ENCODE measurements at places on chromosomes 6 and 20. TPM values are rescaled to one million over a fixed set of nuclear protein-coding genes. Genes with fewer than 3 reads are reported as not detected.

DNA sequence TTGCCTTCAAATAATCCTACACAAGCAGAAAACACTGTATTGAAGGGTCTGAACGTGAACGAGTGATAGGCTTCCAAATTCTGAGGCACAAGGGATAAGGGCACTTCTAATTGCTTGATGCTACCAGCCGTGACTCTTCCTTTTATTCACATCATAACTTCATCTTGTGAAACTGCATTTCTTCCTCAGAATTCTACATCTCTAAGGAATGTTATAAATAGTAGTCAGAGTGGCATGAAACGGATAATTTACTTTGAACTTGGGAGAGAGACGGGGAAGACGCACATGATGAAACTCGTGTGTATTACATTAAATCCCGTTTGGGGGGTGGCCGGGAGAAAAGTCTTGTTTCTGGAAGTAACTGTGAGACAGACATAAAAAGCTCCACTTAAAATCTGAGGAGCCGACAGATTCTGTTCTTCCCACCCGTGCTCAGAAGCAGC is 754 bp downstream of the HDDC2 start:
- DNase-seq = no peak

DNA sequence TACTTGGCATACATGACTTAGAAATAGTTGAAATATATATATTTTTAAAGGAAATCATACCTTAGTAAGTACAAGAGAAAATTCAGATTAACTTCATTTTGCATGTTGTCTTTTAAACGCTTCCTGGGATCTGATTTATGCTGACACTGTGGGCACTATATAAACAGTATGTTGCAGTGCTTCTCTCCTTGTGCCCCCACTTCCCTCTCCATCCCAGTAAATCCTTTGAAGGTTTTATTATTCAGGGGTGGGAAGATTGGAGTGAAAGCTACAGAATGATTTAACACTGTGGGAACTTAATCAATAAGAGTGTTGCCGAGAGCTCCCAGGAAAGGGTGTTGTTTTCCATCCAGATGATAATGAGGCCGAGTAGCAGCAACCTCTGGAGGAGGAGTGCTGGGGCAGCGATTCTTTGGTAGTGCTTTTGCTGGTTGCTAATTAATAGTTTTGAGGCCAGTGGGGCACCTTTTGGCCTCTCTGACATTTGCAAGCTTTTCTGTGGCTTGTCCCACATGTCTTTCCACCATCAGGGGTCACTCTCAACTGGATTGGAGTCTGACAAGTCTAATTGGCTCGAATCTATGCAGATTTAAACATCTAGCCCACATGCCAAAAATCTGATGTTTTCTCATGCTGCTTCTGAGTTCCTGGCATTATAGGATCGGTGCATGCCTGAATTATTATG is 183.0 kb upstream of the MMS22L start:
- DNase-seq = no peak

DNA sequence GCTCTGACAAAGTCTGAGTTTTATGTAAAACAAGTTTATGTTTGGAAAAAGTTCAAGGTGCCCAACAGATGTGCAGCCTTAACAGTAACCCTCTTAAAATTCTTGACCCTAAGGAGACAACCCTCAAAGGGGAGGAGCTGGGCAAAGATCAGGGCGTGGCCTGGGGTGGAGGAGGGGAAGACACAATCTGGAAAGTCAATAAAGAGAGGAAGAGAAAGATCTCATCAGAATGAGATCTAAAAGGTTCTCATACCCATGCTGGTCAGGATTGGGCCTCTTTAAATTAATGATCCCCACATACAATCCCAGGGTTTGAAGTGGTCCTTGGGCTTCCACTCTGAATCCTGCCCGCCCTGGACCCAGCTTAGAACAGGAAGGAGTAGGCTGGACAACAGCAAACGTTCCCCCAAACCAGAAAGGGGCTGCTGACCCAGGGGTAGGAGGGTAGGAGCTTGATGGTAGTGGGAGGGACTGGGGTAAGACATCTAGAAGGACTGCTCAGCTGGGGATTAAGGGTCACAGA is 33.0 kb downstream of the FOXP4 start:
- DNase-seq = no peak

- no peak for DNase-seq
Observed at GRCh38 chr6:92942549-92942948, 476.8 kb downstream of the EPHA7 start.

GRCh38 chr6:143772116-143773086 is 70.7 kb upstream of the LTV1 start:
- DNase-seq = no peak

DNA sequence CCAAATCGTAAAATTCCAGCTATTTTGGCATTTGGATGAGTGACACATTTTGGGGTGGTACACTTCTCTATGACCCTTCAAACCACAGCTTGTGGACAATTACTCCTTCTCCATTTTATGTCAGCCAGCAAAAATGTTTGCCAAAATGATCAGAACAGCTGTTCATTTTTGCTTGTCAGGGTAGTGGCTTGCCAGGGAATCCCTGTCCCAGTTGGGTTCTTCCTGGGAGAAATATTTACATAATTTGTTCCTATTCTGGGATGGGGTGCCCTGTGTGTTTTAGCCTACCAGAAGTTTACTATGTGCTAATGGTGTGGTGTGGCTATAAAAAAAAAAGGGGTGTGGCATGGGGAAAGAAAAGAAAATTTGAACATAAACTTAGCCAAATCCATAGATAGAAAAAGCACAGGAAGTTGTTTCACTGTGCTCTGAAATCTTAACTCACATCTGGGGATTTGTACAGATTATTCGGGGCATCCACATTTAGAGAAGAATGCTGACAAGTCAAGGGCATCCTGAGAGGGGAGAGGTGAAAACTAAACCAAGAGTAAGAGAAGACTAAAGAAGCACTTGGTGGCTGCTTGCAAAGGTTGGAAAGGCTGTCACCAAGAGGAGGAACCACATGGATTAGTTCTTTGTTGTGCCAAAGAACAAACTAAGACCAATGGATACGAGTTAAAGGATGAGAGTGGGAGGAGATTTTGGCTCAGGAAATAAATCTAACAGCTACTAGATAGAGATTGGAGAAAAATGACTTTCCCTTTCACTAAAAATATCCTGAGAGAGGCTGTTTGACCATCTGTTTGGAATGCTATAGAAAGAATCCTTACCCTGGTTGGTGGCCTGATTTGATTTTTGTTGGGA is 55.2 kb upstream of the RBM24 start:
- no peak for DNase-seq

DNA sequence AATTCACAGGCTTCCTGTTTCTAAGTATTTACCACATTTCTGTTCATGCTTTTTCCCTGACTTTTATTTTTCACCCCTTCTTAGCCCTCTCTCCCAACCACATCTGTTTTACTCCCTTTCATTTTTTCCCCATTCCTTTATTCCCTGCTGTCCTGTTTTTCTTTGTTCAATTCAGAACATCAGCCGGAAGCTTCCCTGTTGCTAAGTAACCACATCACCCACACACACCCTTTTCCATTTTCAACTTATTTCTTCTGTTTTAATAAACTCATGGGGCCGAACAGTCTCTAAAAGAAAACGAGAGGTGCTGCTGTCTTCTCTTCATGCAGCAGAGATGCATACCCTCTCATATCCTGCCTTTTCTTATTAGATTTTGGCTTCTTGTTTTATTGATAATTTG is 53.5 kb upstream of the CEP85L start:
- DNase-seq = no peak

DNA sequence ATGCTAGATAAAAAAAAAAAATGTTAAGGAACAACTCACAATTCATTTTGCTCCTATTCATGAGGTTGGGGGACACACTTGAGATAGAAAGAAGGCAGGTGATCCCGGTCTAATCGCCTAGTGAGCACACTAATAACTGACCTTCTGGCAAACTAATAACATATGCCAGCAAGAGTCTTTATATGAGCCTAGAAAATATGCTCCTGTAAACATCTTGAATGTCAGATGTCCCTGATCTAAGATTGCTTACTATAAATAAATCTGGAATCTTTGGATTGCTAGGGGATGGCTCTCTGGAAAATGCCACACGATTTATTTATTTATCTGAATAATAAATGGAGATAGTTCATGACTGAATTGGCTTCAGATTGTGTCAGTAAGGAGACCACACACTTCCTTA is 821.9 kb downstream of the GRIK2 start:
- DNase-seq = no peak

DNA sequence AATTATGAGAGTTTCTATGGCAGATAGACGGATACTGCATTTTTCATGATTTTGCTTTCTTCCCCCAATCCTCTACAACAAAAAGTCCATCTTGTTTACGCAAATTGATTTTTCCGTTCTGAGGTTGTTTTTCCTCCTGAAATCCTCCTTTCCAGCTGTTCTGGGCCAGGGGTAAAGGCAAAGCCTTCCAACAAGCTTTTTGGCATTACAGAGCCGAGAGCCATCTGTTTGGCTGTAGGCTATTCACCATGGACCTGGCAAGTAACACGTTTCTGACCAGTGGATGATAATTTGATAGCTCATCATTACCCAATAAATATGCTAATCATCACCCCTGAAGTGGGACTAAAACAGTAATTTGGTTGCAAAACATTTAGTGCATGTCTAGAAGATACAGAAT is 226.5 kb downstream of the CBLN4 start:
- DNase-seq = no peak

DNA sequence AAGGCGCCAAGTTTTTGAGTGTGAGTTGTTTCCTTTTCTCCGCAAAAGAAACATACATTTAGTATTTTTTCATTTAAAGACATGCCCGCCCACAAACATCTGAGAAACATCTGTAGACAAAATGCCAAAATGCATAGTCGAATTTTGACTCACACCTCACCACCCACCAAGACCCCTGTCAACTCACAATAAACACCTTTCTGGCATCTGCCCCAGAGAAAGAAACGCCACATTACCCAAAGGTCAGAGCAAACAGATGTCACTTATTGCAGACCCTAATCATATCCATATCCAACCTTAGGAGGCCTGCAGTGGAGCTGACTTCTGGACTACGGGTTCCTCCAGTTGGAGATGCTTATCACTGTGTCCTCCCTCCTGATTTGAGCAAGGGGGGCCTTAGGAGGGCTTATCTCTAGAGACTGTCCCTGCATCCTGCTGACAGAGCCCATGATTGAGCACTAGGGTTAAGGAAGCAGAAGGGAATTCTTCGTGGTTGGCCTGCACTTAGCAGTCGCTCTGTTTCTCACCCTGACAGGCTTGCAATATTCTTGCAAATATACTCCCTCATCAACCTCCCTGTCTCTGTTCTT is 90.5 kb upstream of the TBX18 start:
- DNase-seq = no peak

DNA sequence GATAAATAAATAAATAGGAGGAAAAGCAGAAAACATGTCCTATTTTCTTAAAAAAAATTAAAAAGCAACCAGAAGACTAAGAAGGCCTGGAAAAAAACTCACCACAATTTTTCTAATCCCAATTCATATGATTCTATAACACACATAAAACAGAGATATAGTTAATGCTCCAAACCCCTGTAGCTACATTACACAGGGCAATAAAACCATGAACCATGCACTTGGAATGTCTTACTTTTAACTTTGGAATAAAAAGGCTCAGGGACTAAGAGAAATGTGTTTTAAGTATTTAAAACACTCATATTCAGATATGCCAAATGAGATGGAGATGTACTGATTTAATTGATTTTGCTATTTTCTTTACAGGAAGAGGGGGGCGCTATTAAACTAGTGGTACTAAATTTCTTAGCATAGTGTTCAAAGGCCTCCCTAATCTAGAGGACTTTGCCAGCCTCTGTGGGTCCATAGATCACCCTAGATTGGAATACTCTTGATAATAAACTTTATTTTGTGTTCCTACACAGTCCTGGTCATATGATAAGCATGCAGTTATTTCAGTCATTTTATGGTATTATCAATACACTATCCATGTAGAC is 30.3 kb upstream of the GCM1 start:
- no peak for DNase-seq

DNA sequence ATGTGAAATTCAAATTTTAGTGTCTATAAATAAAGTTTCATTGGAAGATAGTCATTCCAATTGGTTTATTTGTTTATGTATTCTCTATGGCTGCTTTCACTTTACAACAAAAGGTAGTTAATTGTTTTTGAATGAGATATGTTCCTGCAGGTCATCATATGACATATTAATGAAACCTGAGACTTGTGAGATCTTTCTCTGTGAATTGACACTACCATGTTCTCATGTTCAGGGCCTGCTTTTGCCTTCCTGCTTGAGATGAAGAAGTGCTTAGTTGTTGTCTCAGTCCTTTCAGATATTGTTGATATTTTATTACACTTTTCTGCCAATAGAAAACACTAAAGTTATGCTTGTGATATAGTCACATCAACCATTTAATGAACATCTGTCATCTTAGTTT is 132.5 kb downstream of the UTRN start:
- DNase-seq = no peak

DNA sequence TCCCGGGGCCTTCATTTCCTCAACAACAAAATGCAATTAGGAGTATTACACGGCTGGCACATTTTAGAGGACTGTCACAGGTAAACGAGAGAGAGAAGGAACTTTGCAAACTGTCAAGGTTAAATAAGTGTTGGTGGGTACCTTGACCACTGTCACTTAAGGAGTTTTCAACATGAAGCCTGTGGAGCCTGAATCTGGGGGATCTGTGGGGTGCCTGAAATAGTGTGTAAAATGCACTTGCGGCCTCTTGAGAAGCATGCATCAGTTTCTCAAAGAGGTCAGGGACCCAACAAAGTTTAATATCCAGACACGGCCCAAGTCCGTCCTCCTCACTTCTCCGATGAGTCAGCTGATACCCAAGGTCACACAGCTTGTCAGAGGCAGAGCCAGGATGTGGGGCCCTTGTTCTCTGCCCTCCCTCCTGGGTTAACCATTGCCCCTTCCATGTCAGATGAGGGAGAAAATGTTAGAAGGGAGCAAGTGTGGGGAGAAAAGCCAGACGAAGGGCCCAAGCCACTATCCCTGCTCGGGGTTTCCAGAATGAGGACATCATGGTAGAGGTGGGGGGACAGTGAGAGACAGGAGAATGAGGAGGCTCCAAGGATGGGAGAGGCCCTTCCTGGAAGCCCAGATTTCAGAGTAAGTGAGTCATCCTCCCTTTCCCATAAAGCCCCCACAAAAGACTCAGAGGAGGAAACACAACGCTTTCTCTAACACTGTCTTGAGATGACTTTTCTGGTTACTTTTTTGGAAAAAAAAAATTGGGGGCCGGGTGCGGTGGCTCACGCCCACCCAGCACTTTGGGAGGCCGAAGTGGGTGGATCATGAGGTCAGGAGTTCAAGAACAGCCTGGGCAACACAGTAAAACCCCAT is 42.2 kb downstream of the C6orf132 start:
- no peak for DNase-seq

- no peak for DNase-seq
Observed at GRCh38 chr20:7207186-7207798, 439.8 kb downstream of the BMP2 start.

GRCh38 chr6:151005164-151005563 is 139.7 kb downstream of the MTHFD1L start:
- DNase-seq = no peak

The TRDN gene
- total RNA-seq = 468 TPM

The SLC12A5 gene
- total RNA-seq = not detected

The TRIM31 gene
- not detected for total RNA-seq

The MATN4 gene
- not detected for total RNA-seq

The RAMACL gene
- total RNA-seq = 1.2 TPM

The ADGRF1 gene
- total RNA-seq = not detected

The TDRD6 gene
- total RNA-seq = 0.89 TPM

The TREM1 gene
- 2.9 TPM for total RNA-seq

The PACRG gene
- total RNA-seq = 9.5 TPM

The MUC21 gene
- not detected for total RNA-seq

The VEGFA gene
- 171 TPM for total RNA-seq

The RBL1 gene
- 6.5 TPM for total RNA-seq
